T-helper 22 cell (primary cell): ENCODE measurements at places on chromosomes 7 and 10.

GRCh38 chr10:125259651-125260050 is 99.3 kb upstream of the CTBP2 start:
- no peak for DNase-seq

- no peak for DNase-seq
Measured at GRCh38 chr10:55627501-55628051, 733.5 kb downstream of the ZWINT start.

DNA sequence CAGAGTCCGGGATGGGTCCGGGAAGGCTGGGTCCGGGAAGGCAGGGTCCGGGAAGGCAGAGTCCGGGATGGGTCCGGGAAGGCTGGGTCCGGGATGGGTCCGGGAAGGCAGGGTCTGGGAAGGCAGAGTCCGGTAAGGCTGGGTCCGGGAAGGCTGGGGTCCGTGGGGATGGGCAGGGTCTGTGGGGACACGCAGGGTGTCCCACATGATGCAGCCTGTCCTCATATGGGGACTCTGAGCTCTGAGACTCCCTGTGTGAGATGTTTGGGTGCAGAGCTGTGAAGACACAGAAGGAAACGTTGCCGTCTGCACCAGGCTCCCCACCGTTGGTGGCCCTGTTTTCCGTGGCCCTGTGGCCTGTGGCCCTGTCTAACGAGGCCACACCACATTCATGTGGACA is 45.7 kb upstream of the ADGRA1 start:
- no peak for DNase-seq

- no peak for DNase-seq
Measured at GRCh38 chr10:132564249-132564605, 26.6 kb downstream of the INPP5A start.

GRCh38 chr7:34156336-34156735 is 251.0 kb downstream of the BMPER start:
- DNase-seq: no peak

DNA sequence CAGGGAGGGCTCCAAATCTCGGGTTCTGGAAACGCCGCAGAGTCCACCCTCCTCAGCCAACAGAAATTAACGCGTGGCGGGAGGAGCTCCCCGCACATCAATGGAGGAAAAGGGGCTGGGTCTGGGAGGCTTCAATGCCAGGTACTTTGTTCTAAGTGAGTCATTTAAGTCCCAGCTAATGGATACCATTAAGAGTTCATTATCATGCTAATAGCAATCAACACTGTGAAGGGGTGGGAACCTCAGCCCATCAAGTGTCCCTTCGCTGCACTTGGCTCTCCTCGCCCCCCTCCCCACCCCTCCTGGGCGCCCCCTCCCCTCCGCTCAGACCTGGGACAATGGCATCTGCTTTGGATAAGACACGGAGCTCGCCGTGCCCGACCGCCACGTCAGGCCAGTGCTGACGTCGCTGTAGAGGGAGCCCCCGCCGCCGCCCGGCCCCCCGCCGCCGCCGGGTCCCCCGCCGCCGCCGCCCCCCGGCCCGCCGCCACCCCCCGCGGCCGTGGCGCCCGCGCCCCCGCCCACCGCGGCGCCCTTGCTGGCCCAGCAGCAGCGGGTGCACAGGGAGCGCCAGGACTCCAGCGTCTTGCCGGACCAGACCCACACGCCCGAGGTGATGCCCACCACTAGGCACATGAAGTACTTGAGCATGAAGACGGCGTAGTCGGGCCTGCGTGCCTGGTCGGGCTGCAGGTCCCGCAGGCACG is 2.9 kb downstream of the FZD8 start:
- no peak for DNase-seq

- no peak for DNase-seq
Measured at GRCh38 chr7:134851141-134851540, 71.7 kb downstream of the CALD1 start.

DNA sequence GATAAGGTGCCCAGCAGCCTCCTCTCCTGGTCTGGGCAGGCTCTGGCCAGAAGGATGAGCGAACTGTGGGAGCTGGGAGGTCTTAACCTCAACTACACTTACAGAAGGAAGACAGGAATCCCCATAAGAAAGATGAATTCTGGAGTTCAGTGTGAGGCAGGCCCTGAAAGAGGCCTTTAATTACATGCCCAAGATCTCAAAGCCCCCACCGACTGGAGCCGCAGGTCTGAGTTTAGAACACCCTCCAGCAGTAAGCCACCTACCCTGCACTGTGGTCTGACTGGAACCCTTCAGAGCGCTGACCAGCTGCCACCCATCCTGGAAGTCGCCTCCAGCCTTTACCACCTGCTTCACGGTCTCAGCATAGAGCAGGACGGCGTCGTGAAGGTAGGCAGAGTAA is 28.2 kb upstream of the ACSL5 start:
- no peak for DNase-seq

DNA sequence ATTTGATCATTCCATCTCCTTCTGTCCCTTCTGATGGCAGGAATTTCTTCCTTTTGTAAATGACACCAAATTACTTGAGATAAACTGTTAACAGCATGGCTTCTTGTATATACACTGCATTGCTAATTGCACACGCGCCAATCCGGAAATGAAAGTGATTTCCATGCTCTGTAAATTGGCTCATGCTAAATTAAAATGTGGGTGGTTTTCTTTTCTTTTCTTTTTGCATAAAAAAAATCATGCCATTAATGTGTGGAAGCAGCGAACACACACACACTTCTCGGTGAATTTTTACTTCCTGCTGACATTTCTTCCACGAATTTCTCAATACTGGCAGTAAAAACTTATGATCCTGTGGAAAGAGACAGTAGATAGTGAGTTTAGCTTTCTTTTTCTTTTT is 123.1 kb upstream of the CCDC6 start:
- no peak for DNase-seq

DNA sequence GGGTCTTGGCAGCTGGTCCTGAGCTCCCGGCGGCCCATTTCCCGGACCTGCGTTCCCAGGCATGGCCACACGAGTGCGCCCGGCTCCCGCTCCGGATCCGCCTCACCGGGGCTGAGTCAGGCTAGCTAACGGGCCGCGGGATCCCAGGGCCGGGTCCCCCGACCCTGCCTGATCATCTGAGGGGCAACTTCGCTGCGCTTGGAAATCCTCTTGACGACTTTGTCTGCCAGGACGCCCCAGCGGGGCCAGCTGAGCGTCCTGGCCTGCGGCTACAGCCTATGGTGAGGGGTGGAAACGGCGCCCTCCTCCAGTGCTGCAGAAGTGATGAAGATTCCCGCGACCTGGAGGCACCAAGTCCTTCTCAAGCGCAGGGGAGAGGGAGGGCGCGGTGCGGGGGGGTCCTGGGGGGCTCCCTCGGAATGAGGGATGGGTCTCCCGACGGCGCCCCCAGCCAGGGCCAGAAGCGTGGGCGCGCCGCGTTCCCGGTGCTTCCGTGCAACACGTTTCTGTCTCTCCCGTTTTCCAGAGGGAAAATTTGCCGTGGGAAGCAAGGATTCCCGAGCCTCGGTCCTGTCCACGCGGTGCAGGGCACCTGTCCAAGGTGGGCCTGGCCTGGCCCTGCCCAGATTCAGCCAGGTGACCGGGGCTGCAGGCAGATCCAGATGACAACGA is 212.4 kb downstream of the CCSER2 start:
- DNase-seq: peak; percentile 11

DNA sequence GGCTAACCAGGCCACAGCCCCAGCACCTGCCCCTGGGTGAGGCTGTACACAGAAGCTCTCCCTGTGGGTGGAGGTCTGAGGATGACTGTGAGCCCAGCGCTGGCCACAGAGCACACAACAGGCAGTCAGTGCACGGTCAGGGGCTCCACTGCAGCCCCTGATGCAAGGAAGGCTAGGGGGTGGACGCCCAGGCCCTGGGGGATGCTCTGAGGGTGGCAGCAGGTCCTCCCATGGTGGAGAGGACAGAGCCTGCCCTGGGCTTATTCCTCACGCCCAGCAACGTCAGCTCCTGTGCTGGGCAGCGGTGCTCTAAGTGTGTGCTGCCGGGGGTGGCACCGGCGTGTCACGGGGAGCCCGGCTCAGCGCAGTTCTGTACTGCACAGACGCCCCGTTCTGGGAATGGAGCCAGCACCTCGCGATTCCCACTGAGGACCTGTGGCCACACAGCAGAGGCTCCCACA is 223.2 kb downstream of the MAD1L1 start:
- no peak for DNase-seq

GRCh38 chr10:95391164-95391563 is 100.4 kb upstream of the PDLIM1 start:
- no peak for DNase-seq

DNA sequence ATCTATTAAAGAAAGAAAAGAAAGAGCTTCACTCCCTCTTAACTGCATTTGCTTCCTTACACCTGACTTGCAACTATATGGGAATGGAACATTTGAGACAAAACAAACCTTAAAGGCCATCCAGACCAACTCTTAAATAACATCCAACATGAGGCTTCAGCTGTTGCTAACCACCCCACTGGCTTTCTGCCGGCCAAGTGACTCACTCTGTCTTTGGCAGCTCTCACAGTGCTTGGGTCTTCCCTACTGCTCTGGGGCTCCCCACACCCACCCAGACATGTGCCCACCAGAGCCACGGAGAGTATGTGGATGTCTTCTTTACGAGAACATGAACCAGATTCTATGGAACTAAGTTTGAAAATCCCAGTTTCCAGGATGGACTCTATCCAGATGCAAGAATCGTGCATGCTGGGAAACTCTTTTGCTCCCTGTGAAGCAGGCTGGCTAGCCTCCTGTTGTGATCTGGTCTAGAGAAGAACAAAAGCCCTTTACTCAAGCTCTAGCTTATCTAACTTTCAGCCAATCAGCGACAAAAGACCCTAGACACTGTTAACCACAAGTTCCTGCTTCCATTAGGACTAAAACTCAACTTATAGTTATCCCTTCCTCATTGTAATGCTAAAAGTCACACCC is 245.7 kb downstream of the TCERG1L start:
- DNase-seq: no peak

DNA sequence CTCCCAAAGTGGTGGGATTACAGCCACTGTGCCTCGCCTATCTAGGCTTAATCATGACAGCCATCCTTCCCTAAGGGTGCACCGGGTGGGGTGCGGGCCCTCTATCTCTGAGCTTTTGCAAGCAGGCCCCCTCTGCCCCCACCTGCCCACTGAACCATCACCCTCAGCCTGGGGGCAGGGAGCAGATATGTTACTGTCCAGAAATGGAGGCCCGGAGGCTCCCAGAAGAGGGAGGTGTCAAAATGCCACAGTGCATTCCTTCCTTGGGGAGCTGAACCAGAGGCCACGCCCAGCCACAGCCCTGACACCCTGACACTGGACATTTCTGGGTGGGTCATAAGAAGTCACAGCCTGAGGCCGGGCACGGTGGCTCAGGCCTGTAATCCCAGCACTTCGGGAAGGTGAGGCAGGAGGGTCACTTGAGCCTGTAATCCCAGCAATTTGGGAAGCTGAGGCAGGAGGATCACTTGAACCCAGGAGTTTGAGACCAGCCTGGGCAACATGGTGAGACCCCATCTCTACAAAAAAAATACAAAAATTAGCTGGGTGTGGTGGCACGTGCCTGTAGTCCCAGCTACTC is 129.8 kb upstream of the TNRC18 start:
- DNase-seq: no peak

DNA sequence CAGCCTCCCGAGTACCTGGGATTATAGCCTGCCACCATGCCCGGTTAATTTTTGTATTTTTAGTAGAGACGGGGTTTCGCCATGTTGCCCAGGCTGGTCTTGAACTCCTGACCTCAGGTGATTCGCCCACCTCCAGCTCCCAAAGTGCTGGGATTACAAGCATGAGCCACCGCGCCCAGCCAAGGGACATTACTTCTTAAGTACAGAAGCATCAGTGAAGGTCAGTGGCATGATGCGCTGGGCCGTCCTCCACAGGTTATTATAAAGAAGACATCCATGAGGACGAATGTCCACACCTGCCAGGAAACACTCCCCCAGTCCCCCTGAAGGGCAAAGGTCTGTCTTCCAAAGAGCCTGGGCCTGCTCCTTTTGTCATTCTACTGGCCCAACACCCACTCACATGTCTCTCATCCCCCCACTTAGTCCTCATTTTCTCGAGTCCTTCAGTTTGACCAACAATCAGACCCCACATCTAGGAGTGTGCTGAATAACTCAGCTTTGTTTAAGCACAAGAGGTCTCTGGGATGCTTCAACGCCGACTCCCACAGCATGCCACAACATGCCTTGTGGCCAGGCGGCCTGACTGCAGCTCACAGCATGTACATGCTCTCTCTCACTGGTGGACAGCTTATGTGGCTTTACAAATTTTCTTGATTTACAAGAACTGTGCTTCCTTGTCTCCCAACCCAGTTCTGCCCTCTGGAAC is 73.0 kb downstream of the CTBP2 start:
- DNase-seq: no peak

- DNase-seq: no peak
Measured at GRCh38 chr7:131619336-131620305, 63.2 kb upstream of the PODXL start.

DNA sequence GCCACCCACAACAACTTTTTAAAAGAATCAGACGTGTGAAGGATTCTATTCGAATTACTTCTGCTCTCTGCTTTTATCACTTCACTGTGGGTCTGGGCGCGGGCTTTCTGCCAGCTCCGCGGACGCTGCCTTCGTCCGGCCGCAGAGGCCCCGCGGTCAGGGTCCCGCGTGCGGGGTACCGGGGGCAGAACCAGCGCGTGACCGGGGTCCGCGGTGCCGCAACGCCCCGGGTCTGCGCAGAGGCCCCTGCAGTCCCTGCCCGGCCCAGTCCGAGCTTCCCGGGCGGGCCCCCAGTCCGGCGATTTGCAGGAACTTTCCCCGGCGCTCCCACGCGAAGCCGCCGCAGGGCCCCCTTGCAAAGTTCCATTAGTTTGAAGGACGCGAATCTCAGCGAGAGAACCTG is 461 bp upstream of the HTRA1 start:
- DNase-seq: no peak

- DNase-seq: no peak
Measured at GRCh38 chr10:129030996-129031843, 435.8 kb upstream of the MGMT start.

DNA sequence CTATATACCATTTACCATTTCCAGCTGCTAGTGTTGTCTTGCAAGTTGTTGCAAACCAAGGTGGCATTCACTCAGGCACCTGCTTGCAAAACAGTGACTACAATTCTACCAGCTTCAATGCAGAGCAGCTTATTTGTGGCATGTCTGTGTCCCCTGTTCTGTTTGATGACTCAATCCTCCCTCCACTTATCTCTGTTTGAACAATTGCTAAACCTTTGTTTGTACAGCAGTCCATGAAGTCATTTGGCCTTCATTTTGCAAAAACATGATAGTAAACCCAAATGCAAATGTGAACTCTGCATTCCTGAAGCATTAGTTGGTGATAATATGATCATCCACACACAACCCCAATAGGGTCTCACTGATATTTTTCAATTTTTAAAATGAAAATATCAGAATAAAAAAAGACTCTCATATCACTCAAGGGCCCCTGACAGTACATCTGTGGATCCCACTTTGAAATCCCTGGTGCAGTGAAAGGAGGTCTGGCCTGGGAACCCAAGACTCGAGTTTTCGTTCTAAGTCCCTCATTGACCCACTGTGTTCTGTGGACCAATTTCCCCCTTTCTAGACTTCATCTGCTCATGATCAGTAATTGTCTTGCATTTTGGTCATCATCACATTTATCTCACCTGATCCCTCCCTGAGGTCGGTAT is 425.4 kb downstream of the RPS24 start:
- no peak for DNase-seq

GRCh38 chr10:101282947-101283346 is 53.7 kb upstream of the LBX1 start:
- DNase-seq: no peak
